ENCODE measurements at places on chromosomes 12 and 14. TPM values are rescaled to one million over a fixed set of nuclear protein-coding genes. Genes with fewer than 3 reads are reported as not detected.

Gene FAM181A
- polyA plus RNA-seq = not detected

DNA sequence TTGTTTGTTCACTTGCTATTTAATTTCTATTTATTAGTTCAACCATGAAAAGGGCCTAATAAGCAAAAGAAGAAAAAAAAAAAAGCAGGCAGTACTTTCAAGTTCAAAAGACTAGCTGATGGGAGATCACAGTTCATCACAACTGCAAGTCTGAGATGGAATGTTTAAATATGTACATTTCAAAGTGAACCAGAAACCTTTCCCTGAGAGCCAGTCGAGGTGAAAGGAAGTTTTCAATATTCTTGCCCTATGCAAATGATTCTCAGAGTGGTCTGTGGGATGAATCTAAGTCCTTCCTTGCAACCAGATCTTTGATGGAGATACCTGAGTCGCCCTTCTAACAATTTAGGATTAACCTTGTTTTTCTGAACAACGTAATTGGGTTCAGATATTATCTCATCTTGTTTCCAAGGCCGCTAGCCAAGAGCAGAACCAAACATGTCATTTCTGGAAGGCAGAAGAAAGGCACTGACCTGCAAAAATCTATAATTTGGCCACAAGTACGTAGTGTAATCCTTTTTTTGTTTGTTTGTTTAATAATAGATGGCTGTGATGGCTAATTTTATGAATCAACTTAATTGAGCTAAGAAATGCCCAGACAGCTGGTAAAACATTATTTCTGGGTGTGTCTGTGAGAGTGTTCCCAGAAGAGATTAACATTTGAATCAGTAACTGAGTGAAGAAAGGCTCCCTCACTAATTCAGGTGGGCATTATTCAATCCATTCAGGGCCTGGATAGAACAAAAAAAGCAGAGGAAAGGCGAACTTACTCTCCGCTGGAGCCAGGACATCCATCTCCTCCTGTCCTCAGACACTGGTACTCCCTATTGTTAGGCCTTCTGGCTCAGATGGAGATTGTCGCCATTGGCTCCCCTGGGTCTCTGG is 171.1 kb upstream of the TMPO start:
- no peak for DNase-seq

GRCh38 chr14:99484106-99484505 is 2.9 kb downstream of the CCNK start:
- DNase-seq = no peak

GRCh38 chr12:121628037-121628436 is 1.7 kb downstream of the ORAI1 start:
- DNase-seq = no peak

- DNase-seq = no peak
Observed at GRCh38 chr12:79366374-79366773, 324.4 kb downstream of the PAWR start.

Gene GPHN
- polyA plus RNA-seq = 15.2 TPM

- peak; percentile 70 for DNase-seq
Observed at GRCh38 chr12:57110104-57111030, 795 bp downstream of the STAT6 start.

Gene BCL2L2
- polyA plus RNA-seq = 52.9 TPM

Gene CEP128
- 1.6 TPM for polyA plus RNA-seq

DNA sequence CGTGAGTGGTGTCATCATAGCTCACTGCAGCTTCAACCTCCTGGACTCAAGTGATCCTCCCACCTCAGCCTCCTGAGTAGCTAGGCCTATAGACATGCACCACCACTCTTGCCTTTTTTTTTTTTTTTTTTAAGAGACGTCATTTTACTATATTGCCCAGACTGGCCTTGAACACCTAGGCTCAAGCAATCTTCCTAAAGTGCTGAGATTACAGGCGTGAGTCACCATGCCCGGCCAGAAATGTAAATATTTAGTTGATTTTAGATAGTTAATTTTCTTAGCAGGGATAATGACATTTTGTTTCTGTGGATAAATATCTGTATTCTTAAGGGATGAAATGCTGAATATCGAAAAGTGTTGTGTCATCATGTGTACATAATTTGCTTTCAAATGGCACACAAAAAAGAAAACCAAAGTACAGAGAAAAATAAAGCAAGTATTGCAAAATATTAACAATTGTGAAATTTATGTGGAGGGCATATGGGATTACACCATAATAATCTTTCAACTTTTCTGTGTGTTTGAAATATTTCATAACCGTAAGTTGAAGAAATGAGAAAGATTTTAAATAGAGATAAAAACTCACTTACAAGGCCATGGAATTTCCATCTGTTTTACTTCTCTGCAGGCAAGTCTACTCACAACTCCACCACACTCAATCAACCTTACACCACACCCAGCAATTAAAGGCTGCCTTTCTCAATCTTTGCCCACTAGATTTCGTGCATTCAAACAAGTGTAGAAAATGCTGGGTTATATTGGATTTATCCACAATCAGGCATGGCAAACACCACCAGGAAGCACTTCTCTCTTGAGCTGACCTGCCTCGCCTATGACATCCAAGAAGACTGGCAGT is 93.7 kb downstream of the SPTSSA start:
- DNase-seq = no peak

DNA sequence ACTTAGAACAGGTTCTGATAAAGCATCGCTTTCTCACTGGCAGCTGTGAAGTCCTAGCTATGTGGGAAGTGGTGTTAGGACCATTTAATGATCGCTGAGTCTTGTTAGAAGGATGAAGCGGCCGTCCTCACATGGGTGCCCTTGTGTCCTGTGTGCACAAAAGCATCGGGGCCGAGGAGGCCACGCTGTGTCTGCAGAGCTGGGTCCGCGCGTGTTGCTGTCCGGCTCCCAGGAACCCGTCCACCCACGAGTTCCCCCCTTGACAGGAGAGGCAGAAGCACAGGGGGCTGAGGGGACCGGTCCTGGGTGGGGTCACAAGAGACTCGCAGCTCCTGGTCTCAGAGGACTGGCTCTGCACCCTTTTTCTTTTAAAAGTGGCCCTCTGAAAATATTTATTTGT is 90.4 kb downstream of the ADGRD1 start:
- DNase-seq = peak; percentile 33

Gene TMEM63C
- polyA plus RNA-seq = 0.01 TPM

- DNase-seq = peak; percentile 69
Observed at GRCh38 chr14:21070610-21071224, 613 bp downstream of the ARHGEF40 start.

DNA sequence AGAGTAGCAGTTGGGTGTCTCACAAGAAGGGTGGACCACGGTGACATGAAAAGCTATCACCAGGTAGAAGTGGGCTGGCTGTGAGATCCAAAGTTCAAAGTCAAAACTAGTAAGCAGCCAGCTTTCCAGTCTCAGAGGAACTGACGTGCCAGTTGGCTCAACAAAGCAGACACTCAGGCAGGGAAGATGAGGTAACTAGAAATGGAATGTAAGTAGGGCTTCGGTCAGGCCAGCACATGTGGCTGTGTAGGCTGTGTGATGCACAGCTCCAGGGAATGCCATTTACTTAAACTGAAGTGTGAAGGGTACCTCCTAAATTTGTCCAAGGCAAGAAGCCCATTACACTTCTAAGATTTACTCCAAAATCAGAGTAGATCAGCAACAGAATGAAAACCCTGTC is 43.6 kb downstream of the PTPRR start:
- DNase-seq = no peak

Gene C12orf76
- 4.1 TPM for polyA plus RNA-seq

DNA sequence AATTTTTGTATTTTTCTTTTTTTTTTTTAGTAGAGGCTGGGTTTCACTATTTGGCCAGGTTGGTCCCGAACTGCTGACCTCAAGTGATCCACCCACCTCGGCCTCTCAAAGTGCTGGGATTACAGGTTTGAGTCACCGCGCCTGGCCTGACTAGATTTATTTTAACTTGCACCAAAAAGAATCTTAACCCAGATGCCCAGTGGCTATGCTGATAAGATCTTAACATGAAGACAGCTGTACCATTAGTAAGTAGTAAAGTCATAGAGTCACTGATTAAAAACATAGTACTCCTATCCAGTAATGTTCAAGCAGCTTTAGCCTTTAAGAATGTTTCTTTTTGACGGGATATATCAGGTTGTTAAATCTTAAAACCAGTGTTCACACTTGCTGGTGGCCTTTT is 1061.8 kb upstream of the FLRT2 start:
- no peak for DNase-seq

Gene PROX2
- polyA plus RNA-seq = not detected

Gene CBX5
- 32.1 TPM for polyA plus RNA-seq

- DNase-seq = no peak
Observed at GRCh38 chr12:22231836-22232235, 102.7 kb downstream of the ST8SIA1 start.

- no peak for DNase-seq
Observed at GRCh38 chr12:115946867-115947695, 330.4 kb downstream of the MED13L start.

DNA sequence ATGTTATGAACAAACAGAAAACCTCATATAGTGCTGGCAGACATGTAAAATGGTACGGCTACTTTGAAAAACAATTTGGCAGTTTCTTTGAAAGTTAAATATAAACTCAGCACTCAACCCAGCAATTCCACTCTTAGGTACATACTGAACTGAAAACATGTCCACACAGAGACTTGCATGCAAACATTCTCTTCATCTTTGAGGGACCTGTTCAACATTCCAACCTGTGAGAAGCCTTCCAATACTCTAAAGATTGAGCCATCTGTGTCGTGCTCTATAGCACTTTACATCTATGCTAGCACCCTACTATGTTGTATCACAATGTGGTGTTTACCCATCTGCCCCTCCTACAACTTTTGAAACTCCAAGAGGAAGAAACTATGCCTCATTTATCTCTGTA is 79.3 kb downstream of the DNAI7 start:
- DNase-seq = no peak

Gene RAD52
- polyA plus RNA-seq = 7.9 TPM

DNA sequence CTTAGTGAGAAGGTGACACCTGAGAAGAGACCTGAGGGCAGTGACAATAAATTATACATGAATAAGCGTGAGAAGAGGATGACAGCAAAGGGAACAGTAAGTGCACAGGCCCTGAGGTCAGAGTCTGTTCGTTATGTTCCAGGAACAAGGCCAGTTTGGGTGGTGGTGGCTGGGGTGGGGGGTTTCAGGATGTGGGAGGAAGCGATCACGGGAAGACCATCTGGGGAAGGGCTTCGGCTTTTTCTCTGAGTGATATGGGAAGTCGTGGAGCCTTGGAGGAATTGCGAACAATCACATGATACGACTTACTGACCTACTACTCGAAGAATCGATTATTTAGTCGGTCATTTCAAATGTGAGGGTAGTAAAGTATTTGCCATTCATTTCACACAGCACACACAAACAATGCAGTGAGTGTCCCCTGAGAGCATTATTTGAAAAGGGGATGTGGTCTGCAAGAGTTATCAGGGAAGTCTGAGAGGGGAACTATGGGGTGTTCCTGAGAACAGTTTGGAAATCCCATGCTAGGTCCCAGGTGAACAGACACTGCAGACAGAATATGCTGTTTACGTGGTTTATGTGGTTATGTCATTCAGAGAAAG is 94.7 kb downstream of the SLC38A1 start:
- no peak for DNase-seq
